Neural progenitor cell (in vitro differentiated cells): ENCODE measurements at places on chromosomes 2 and 18. TPM values are rescaled to one million over a fixed set of nuclear protein-coding genes. Genes with fewer than 3 reads are reported as not detected.

Gene UGT1A8
- total RNA-seq = not detected in 2 replicates

Gene ZBTB14
- 16.1 and 22.5 TPM in 2 replicates for total RNA-seq

Gene LIPG
- 3.7 and 13.2 TPM in 2 replicates for total RNA-seq

Gene APOB
- total RNA-seq = 0.34 and 0.47 TPM in 2 replicates

Gene SIX3
- total RNA-seq = 14.5 and 28.8 TPM in 2 replicates

Gene RAD51AP2
- 0.31 and 1.2 TPM in 2 replicates for total RNA-seq

Gene BOLL
- not detected in 2 replicates for total RNA-seq

Gene L3MBTL4
- total RNA-seq = 0.31 and 0.34 TPM in 2 replicates

Gene EGR4
- 0.40 TPM in 1 of 2 replicates, not detected in the other for total RNA-seq

DNA sequence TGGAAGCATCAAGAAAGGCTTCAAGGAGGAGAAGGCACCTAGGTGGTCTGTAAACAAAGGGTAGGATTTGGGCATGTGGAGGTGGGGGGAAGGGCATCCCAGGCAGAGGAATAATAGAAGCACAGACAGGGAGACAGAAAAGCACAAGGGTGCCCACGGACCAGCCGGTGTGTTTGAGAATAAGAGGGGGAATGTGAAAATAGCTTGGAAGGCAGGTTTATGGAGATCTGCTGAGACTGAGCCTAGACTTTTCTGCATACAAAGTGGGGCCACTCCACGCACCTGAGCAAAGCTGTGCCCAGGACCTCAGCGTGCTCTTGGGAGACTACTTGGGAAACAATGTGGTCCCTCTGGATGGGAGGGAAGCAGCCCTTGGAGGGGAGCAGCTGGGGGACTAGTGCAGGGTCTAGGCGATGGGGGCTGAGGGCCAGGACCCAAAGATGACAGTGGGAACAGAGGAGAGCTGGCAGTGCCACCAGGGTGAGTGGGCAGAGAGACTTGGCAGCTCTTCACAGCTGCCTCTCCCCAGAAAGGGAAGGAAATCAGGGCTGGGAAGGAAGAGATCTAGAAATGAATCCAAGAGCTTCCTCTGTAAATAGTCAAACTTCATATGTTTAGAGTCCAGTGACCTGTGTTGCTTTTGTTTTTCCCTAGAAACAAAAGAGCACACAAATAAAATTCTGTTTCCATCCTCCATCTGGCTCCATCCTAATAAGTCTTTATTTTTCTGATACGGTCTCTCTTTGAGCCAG, 110.7 kb upstream of the SMAD7 start:
- H3K4me1 ChIP-seq = peaks cover 12% of the 10 kb centered on the region
- H3K27ac ChIP-seq = no peak overlapping the region
- H3K4me3 ChIP-seq = no peak overlapping the region
- H3K27me3 ChIP-seq = no peaks in the 10 kb centered on the region

DNA sequence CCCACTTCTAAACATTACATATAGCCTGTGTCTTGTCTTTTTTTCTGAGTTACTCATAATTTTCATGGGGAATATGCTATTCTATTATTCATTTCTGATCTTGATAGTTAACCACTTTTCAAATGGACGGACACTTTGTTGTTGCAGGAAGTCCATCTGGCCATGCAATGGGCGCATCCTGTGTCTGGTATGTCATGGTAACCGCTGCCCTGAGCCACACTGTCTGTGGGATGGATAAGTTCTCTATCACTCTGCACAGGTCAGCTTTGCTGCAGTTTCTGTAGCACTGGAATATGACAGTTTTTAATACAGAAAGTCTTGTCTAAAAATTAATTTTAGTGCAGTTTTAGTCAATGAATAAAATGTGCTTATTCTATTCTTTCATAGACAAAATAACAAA, 3.3 kb downstream of the G6PC2 start:
- no peak overlapping the region for H3K27ac ChIP-seq
- H3K4me3 ChIP-seq = no peak overlapping the region
- no peak for DNase-seq
- no peaks in the 10 kb centered on the region for H3K36me3 ChIP-seq
- peaks cover 19% of the 10 kb centered on the region for H3K4me1 ChIP-seq

DNA sequence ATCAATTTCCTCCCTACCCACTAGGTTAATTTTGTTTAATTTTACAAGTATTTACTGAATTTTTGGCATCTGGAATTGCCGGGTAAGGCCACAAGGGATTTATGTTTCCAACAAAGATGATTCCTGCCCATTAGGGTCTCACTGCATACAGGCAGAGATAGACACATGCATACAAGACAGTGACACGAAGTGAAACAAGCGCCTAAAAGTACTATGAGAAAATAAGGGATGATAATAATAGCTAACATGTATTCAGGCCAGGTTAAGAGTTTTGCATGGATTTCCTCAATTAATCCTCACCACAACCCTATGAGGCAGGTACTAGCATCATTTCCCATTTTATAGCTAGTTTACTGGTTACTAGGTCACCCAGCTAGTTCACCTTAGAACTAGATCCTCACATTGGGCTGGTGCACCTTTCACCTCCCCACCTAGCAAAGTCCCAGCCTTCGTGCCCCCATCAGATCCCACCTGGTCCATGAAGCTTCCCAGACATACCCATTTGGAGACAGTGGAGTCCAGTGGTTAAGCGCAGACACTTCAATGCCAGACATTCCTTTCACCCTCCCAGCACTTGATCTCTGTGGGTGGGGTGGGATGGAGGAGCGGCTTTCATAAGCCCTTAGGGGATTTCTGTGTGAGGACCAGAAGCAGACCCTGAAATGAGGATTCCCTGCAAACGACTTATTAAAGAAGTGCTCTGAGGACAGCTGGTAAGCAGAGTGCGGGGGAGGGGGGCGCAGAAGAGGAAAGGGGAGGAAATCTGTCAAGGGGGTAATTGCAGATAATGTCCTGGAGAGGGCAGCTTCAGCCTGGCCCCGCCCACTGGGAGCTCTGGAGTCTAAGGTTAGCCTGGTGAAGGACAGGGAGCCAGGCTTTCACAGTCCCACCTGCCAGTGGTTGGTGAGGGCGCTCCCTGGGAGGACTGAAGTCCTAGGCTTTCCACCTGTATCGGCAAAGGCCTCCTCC, 5.8 kb upstream of the DGUOK start:
- H3K4me1 ChIP-seq = no peaks in the 10 kb centered on the region
- no peaks in the 10 kb centered on the region for H3K36me3 ChIP-seq
- no peak overlapping the region for H3K27ac ChIP-seq
- no peak overlapping the region for H3K4me3 ChIP-seq

GRCh38 chr2:137507237-137507636, 457.0 kb upstream of the HNMT start:
- H3K4me3 ChIP-seq = no peak overlapping the region
- H3K27ac ChIP-seq = peak overlapping the region; percentile 11
- DNase-seq = no peak
- H3K4me1 ChIP-seq = peaks cover 17% of the 10 kb centered on the region

GRCh38 chr2:143382573-143382972, 253.4 kb downstream of the ARHGAP15 start:
- no peak for DNase-seq
- H3K4me3 ChIP-seq = no peak overlapping the region
- no peaks in the 10 kb centered on the region for H3K36me3 ChIP-seq
- H3K27ac ChIP-seq = no peak overlapping the region

- no peaks in the 10 kb centered on the region for H3K27me3 ChIP-seq
- no peak overlapping the region for H3K27ac ChIP-seq
- H3K36me3 ChIP-seq = no peaks in the 10 kb centered on the region
- H3K4me3 ChIP-seq = no peak overlapping the region
Observed at GRCh38 chr2:6168485-6168884, 476.3 kb downstream of the SOX11 start.

- H3K4me1 ChIP-seq = peaks cover 73% of the 10 kb centered on the region
- no peaks in the 10 kb centered on the region for H3K27me3 ChIP-seq
- H3K27ac ChIP-seq = no peak overlapping the region
- H3K4me3 ChIP-seq = no peak overlapping the region
Observed at GRCh38 chr18:28044036-28044435, 132.9 kb downstream of the CDH2 start.

GRCh38 chr2:223519471-223519870, 82.7 kb downstream of the SCG2 start:
- H3K36me3 ChIP-seq = no peaks in the 10 kb centered on the region
- no peak for DNase-seq
- no peak overlapping the region for H3K27ac ChIP-seq
- no peaks in the 10 kb centered on the region for H3K4me1 ChIP-seq

- no peaks in the 10 kb centered on the region for H3K4me1 ChIP-seq
- H3K36me3 ChIP-seq = no peaks in the 10 kb centered on the region
Observed at GRCh38 chr18:50472941-50473340, 86.9 kb upstream of the MAPK4 start.

DNA sequence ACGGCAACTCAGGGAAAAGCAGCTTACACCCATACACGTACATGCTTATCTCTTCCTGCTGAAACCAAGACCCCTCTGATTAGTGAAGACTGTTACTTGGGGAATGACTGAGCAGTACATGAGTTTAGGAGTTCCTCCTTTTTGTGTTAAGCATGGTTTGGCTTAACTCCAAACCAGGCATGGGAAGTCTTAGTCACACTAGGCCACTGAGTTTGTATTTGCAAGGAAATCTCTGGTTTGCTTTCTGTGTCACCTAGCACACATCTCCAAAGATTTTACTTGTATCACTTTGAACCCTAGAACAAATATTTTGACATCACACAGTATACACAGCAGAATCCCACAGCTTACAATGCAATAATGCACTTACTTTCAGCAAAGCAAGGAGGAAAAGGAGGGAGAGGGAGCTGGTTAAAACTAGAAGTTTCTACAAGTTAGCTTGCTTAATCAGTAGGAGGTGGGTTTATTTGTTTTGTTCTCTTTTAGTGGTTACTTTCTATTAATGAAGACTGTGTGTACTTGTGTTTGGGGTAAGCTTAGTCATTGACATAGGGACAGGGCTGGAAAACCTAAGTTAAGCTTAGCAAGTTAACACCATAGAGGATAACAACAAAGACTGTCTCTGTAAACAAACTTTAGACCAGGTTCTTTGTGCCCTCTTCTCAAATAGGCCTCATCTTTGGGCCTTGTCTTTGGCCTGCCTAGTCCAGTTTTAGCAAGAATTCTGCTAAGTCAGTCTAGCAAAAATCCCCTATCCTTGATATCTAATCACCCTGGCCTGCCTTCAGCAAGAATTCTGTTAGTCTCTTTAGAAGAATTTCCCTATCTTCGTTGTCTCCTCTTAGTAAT, 219.4 kb downstream of the MREG start:
- DNase-seq = no peak
- H3K36me3 ChIP-seq = no peaks in the 10 kb centered on the region
- H3K4me3 ChIP-seq = no peak overlapping the region
- no peak overlapping the region for H3K27ac ChIP-seq
- peaks cover 8% of the 10 kb centered on the region for H3K4me1 ChIP-seq

DNA sequence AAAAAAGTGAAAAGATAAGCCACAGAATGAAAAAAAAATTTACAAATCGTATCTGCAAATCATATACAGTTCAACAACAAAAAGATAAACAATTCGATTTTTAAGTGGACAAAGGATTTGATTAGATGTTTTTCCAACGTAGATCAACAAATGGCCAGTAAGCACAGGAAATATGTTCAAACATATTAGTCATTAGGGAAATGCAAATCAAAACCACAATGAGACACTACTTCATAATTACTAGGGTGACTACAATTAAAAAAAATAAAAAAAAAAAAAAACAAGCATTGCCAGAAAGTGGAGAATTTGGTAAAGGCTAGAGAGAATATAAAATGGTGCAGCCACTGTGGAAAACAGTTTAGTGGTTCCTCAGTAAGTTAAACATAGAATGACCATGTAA, 38.3 kb upstream of the RNU4ATAC start:
- peaks cover 26% of the 10 kb centered on the region for H3K4me1 ChIP-seq
- no peak overlapping the region for H3K4me3 ChIP-seq
- no peaks in the 10 kb centered on the region for H3K36me3 ChIP-seq
- H3K27me3 ChIP-seq = no peaks in the 10 kb centered on the region
- no peak overlapping the region for H3K27ac ChIP-seq
- no peak for DNase-seq

DNA sequence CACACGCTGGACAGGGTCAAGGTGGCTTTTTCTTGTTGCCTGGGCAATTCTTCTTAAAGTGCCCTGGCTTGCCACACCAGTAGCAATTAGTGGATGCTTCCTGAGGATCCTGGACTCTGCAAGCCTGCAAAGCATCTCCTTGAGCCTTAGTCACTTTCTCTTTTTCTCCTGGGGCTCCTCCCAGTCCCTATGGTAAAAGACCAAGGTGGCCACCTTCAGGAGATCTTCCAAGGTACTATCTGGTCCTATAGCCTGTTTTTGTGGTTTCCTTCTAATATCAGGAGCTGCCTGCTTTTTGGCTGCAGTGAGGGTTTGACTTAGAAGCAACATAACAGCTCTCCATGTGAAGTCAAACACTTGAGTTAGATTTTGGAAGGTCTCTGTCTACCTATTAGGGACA, 33.3 kb upstream of the GMCL1 start:
- H3K4me1 ChIP-seq = peaks cover 29% of the 10 kb centered on the region
- no peak overlapping the region for H3K4me3 ChIP-seq
- H3K27me3 ChIP-seq = no peaks in the 10 kb centered on the region

DNA sequence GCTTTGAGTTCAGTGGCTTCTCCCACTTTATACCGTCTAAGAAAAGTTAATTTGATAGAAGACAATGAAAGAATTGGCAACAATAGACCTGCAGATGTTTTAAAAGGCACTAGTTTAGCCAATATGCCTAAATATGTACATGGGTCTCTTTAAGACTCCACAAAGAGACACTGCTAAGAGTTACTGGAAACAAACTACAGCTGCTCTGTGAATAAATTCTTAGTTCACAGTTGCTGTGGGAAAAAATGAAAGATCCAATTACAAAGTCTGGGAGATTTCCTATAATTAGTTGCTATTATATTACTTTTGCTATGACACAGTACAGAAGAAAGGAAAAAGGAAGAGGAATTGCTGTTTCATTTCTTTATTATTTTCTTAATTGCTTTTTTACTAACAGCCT, 34.3 kb downstream of the SCN9A start:
- no peak for DNase-seq
- H3K4me3 ChIP-seq = no peak overlapping the region
- no peaks in the 10 kb centered on the region for H3K36me3 ChIP-seq
- H3K4me1 ChIP-seq = no peaks in the 10 kb centered on the region
- no peaks in the 10 kb centered on the region for H3K27me3 ChIP-seq
- H3K27ac ChIP-seq = no peak overlapping the region

DNA sequence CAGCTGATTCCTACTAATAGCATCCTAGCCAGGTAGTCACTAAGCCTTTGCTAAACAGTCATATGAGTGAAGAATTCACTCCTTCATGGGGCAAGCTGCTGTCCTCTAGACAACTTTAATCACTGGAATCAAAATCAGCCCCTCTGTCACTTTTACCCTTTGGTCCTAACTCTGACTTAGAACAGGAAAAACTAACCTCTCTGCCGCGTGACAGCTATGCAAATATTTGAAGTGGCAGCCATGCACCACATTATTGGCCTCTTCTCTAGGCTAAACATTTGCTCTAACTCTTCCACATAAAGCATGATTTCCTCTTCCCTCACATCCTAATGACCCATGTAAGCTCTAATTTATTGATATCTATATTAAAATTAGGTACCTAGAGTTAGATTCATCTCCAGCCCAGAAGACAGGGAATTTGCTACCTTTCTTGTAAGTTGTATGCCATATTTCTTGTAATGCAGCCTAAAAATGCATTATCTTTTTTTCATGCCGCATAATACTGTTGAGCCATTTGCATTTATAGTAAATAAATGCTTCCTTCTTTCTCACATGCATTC, 12.8 kb upstream of the ONECUT2 start:
- no peak for DNase-seq
- no peak overlapping the region for H3K27ac ChIP-seq
- no peaks in the 10 kb centered on the region for H3K4me1 ChIP-seq
- H3K36me3 ChIP-seq = no peaks in the 10 kb centered on the region
- no peak overlapping the region for H3K4me3 ChIP-seq

- no peak overlapping the region for H3K27ac ChIP-seq
- no peak overlapping the region for H3K4me3 ChIP-seq
Observed at GRCh38 chr2:217638031-217638430, 364.8 kb downstream of the TNS1 start.

- no peak overlapping the region for H3K4me3 ChIP-seq
- H3K36me3 ChIP-seq = no peaks in the 10 kb centered on the region
- peaks cover 76% of the 10 kb centered on the region for H3K27me3 ChIP-seq
- DNase-seq = no peak
Observed at GRCh38 chr2:44950646-44951045, 9.1 kb downstream of the SIX3 start.
